Stimulated activated CD8-positive, alpha-beta memory T cell treated with anti-CD3 and anti-CD28 coated beads, Interleukin-12 subunit alpha, Interleukin-12 subunit beta, amount 100 ng/mL, for 4 hours (primary cell): ENCODE measurements at places on chromosomes 12 and 14.

GRCh38 chr12:115146453-115146852 is 462.5 kb upstream of the TBX3 start:
- no peak for DNase-seq

DNA sequence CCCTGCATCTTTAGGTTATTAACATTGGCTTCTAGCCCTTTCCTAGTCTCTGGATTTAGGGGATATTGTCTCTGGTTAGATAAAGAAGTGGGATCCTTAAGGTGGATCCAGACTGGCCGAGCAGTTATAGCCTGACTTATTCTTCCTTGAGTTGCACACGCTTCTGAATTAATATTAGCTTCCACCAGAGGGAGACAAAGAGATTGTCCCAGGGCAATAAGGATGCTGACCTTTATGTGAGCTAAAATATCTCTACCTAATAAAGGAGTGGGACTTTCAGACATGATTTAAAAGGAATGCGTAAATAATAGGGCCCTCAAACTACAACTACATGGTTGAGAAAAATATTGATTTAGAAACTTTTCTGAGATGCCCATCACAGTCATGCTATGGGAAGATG is 139.7 kb downstream of the SLCO1B3 start:
- no peak for DNase-seq

DNA sequence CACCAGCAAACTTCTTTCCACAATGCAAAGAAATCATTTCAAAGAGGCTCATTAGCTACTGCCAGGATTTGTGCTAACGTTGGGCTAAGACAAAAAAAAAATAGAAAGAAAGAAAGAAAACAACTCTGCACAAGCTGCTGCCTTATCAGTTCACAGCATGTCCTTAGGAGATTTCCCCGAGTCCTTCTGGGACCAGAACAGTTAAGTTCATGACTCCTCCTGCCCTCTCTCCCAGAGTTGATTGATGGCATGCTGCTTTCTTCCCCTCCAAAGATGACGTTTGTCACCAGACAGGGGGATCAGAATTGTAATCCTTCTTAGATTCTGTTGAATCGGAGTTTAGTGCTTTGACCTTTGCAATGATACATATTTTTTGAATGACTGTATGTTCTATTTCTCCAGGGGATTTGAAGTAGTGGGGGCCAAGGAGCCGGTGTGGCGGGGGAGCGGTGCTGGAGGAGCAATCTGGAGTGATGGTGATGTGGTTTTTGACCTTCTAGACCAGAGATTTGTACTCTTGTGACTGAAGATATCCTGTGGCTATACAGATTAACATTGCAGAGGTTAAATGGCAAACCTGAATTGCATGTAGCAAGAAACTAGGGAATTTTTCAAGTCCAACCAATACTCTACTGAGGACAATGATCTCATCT is 409.2 kb upstream of the TMPO start:
- DNase-seq, result no peak

- no peak for DNase-seq
These were observed 35.5 kb upstream of the UNC79 start for GRCh38 chr14:93395231-93395630.

DNA sequence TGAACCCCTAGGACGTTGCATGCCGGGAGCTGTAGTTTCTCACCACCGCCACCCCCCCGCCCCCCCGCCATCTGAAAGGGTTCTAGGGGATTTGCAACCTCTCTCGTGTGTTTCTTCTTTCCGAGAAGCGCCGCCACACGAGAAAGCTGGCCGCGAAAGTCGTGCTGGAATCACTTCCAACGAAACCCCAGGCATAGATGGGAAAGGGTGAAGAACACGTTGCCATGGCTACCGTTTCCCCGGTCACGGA is 501 bp upstream of the HSP90B1 start:
- DNase-seq, result no peak

- DNase-seq, result no peak
These were observed 1.8 kb upstream of the LARP4 start for GRCh38 chr12:50398931-50399330.

DNA sequence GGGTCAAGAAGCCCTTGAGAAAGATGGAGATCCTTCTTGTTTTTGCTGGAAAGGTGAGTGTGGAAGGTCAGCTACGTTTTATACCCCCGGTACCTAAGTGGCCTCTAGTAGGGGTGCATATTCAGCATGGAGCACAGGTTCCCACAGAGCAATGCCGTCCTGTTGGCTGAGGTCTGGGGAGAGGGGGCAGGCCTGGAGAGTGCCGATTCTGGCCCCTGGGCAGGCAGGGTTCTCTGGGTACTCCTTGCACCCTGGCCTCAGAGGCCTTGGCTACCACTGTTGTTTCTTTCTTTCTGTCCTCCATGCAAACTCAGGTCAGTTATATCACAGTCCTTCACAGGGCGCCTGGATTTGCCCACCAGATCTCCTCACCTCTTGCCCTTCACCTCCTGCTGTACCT is 8.5 kb downstream of the RBP5 start:
- no peak for DNase-seq

DNA sequence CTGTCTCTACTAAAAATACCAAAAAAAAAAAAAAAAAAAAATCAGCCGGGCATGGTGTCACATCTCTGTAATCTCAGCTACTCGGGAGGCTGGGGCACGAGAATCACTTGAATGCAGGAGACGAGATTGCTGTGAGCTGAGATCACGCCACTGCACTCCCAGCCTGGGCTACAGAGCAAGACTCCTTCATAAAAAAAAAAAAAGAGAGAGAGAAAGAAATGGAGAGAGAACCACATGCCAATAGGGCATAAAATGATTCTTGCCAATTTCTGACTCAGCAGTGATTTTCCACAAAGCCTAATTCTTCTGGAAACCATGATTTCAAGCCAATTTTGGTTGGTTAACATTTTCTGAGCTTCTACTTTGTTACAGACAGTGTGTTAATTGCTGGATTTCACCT is 250.4 kb upstream of the SEL1L start:
- DNase-seq, result no peak

GRCh38 chr12:10153271-10154144 is 18.4 kb downstream of the OLR1 start:
- peak; percentile 36 for DNase-seq

- DNase-seq, result no peak
These were observed 170.2 kb upstream of the FOXG1 start for GRCh38 chr14:28596391-28596790.

DNA sequence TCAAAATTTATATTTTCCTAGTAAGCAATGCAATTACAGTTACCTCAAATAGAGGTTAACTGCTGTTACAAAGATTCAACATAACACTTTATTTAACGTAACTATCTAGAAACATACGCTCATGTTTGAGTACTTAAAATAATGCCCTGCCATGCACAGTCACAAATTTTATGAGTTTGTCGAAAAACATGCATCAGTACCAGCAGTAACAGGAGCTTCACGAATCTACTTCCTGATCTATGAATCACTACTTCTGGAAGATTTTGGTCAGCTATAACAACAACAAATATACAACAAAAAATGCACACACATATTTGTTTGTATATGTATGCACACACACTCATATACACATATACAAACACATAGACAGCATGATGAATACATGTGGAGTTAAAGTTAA is 881.8 kb downstream of the FSCB start:
- DNase-seq, result no peak

- no peak for DNase-seq
These were observed 173.5 kb downstream of the PAX9 start for GRCh38 chr14:36835128-36835527.

- no peak for DNase-seq
These were observed 6.1 kb downstream of the KRT81 start for GRCh38 chr12:52285172-52285745.

DNA sequence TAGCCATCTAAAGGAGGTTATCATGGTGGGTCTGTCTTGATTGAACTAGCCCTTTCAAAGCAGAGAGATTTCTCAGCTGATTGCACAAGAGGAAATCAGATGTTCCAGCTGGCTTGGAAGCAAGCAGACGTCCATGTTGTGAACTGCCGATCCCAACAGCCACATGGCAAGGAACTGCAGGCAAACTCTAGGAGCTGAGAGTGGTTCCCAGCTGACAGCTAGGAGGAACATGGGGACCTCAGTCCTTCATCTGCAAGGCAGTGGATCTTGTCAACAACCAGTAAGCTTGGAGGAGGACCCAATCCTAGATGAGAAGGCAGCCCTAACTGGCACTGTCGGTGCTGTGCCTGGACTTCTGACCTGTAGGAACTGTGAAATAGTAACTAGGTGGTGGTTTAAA is 7.7 kb downstream of the ACVR1B start:
- DNase-seq, result no peak

- DNase-seq, result no peak
These were observed 6.5 kb downstream of the TMEM119 start for GRCh38 chr12:108591267-108591980.

DNA sequence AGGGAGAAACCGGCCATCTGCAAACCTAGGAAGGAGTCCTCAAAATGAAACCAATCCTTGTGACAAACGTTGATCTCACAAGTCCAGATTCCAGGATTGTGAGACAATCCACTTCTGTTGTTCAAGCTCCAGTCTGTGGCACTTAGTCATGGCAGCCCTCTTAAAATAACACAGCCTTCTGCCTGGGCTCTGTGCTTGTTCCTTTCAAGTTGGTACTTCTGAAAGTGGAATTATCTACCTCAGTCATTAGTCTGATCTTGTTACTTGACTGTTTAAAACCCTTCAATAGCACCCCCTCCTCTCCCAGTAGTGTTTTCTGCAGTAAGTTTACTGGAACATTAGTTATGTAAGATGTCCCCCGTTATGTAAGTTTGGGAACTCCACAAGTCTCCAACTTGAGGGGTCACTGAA is 111.0 kb upstream of the HIF1A start:
- no peak for DNase-seq

- DNase-seq, result no peak
These were observed 201.1 kb downstream of the MED13L start for GRCh38 chr12:116076399-116076798.

- DNase-seq, result no peak
These were observed 209.1 kb downstream of the DACT1 start for GRCh38 chr14:58846682-58847465.

DNA sequence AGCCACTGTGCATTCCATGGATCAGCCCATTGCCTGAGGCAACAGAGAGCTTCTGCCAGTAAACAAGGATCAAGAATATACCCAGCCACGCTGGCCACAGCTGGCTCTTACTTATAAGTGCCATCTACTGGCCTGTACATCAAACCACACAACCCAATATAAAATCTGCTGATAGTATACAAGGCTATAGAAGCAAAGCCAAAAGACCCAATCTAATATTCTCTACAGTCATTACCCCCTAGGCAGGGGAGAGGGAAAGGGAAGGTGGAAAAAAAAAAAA is 4.4 kb upstream of the FAM186B start:
- no peak for DNase-seq

GRCh38 chr12:51199366-51199945 is 18.4 kb downstream of the POU6F1 start:
- DNase-seq, result no peak

DNA sequence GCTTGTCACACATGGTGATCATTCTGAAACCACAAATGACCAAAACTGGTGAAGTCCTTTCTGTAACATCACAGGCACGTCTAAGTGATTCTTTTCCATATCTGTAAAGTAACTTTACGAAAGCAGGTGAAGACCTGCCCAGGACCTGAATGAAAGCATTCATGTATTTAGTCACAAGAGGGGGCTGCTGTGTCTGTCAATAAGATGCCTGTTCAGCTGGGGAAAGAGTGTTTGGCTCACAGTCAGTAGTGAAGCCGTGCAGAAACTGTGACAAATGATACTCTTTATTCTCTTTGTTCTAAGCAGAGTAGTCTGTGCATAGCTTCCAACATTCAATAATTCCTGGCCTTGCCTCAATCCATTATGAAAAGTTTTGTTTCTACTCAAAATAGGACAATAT is 373.5 kb upstream of the OR4E1 start:
- DNase-seq, result no peak

- no peak for DNase-seq
These were observed 319 bp downstream of the GALNT6 start for GRCh38 chr12:51390891-51391282.

DNA sequence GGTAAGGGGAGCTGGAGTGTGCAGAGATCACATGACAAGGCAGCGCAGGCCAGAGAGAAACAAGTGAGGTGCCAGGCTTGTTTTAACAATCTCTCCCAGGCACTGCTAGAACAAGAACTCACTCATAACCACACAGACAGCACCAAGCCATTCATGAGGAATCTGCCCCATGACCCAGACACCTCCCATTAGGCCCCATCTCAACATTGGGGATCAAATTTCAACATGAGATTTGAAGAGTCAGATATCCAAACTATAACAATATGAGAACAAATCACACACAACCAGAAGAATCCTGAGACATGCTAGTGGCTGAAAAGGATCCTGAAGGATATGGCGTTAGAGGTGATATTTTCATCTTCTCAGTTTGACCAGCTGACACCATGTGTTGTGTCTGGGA is 21.9 kb downstream of the OR6J1 start:
- DNase-seq, result no peak

- no peak for DNase-seq
These were observed 10.8 kb upstream of the ACTR6 start for GRCh38 chr12:100189636-100190394.

- no peak for DNase-seq
These were observed 59.0 kb upstream of the ARID2 start for GRCh38 chr12:45670346-45671065.

DNA sequence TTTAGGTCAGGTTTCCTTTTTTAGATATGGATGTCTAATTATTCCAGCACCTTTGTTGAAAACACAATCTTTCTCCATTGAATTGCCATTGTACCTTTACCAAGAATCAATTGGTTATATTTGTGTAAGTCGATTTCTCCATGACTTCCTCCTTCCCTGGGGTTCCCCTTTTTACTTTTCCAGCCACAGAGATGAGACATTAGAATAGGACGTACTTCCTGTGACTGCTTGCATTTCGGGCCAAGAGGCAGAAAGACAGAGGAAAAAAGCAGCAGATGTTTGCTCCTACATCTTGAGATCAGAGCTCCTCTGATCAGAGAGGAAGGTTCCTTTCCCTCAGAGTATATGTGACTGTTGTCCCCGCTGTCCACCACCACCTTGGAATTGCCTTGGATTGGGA is 453.7 kb upstream of the RGS6 start:
- no peak for DNase-seq

DNA sequence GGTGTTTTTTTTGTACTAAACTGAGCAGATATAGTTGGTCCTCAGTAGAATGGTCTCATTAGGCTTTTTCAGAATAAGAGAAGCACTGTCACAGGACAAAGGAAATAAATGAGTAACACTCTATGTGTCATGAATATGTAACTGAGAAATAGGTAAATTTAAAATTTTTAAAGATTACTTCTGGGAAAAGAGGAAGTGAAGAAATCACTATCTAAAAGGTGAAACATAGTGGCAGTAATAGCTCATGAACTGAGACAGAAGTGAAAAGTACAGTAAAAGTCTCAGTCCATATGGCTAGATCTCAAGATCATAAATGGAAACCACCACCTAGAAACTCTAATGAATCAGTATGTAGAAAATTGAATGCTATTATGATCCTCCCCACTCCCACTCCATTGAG is 89.3 kb upstream of the TTC7B start:
- no peak for DNase-seq

- no peak for DNase-seq
These were observed 310 bp downstream of the BICDL1 start for GRCh38 chr12:119989361-119989730.

GRCh38 chr12:6764011-6764828 is 1.9 kb upstream of the PTMS start:
- no peak for DNase-seq
